Kidney (tissue), 22 donors: ENCODE measurements at places on chromosomes 7 and 10. TPM values are rescaled to one million over a fixed set of nuclear protein-coding genes. Genes with fewer than 3 reads are reported as not detected.

GRCh38 chr10:88150339-88150738, 286.9 kb downstream of the PTEN start:
- DNase-seq, result no peak

The CDHR3 gene
- 3.6 TPM for polyA plus RNA-seq

GRCh38 chr7:1604383-1604782, 34.6 kb upstream of the PSMG3 start:
- DNase-seq, result no peak

DNA sequence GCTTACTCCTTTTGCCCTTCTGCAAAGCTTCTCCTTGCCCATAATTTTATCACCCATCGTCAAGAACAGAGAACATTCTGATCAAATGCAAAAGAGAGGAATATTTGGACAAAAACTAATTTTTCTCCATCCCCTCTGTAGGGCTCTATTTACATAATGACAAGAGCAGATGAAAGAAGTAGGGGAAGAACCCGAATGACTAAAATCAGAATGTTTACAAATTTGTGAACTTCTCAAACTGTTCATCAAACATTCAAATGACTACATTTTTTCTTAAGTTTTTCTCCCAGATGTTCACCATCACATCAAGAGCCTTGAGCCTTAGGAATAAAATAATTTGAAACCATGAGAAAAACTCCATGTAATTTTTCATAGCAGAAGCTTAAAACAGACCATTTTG, 119.4 kb downstream of the DGKI start:
- no peak for DNase-seq

GRCh38 chr10:6409971-6410643, 170.0 kb downstream of the PRKCQ start:
- DNase-seq, result no peak

GRCh38 chr10:70132098-70133029, at the start of gene AIFM2:
AIFM2 (minus strand) TSS chr10:70132825; CDS start chr10:70124084, 8,741 bp downstream.
- DNase-seq, result peak; percentile 94

DNA sequence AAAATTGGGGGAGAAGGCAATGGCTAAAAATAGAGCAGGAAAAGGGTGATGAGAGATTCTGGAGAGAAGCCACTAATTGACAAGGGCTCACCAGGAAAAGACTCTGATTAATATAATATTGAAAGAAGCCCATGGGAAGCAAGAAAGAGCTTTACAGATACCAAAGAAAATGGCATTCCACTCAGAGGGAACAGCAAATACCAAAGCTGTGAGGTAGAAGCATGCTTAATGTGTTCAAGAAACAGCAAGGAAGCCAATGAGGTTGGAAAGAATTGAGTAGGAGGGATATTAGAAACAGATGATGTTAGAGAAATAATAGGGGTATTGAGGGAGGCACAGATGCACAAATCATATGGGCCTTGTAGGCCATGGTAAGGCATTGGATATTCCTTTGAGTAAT, 130.1 kb downstream of the MYO3A start:
- no peak for DNase-seq

GRCh38 chr7:152144557-152145245, 119.2 kb downstream of the GALNT11 start:
- no peak for DNase-seq

The ADAM12 gene
- 0.26 TPM for polyA plus RNA-seq

GRCh38 chr7:87530126-87530525, 54.6 kb upstream of the ABCB4 start:
- no peak for DNase-seq

- no peak for DNase-seq
These were observed 68.1 kb upstream of the CDK6 start for GRCh38 chr7:92904244-92905131.

The SH2D4B gene
- not detected for polyA plus RNA-seq

The GPR15LG gene
- polyA plus RNA-seq, result not detected

The PTF1A gene
- not detected for polyA plus RNA-seq

The CNTNAP2 gene
- polyA plus RNA-seq, result 0.06 TPM

The INMT gene
- polyA plus RNA-seq, result 34.5 TPM

DNA sequence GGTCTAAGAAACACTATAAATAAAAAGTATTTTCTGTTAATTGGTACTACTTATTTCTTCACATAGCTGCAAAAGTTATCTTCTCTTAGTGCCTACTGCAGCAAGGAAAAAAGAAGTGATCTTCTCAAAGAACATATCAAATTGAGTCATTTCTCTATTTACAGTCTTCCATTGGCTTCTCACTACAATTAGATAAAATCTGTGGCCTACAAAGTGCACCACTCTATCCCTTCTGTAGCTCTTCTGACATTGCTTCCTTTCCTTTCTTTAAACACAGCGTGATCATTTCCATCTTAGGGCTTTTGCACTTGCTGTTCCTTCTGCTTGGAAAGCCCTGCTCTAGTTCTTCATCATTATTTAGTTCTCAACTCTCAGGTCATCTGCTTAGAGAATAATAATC, 44.7 kb downstream of the MXI1 start:
- no peak for DNase-seq

- DNase-seq, result no peak
These were observed 99.6 kb upstream of the PCDH15 start for GRCh38 chr10:54900584-54900983.

- no peak for DNase-seq
These were observed 47.3 kb downstream of the CREB3L2 start for GRCh38 chr7:137954614-137955013.

- no peak for DNase-seq
These were observed 218.7 kb downstream of the FANK1 start for GRCh38 chr10:126114884-126115555.

DNA sequence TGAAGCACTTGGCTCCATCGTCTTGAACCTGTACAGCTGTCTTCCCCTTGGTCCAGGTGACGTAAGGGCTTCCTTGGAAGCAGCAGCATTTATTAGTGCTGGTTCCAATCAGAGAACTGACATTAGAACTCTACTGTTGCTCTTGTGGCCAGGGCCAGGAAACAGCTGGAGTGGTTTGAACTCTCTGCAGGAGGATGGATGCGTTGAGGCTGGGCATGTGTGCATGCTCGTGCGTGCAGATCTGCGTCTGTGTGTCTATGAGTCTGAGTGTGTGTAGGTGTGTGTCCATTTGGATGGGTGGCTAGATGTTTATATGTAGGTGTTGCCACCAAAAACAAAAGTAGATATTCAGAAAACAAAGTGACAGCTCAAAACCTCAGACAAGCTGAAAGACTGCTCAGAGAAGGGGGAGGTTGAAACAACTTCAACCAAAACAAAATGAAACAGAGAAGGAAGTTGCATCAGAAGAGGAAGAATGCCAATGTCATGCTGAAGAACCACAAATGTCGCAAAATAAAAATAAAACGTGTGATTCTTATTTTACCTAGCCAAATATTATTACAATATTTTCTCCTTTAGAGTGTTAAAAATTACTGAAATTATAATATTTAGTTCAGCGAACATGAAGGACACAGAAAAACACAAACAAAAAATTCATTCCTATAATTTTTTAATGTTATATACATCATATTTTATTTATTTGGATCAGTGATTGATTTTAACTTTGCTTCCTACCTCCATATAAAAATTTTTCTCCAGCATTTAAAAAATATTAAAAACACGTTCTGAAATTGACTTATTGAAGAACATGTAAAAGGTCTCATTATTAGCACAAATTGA, 96.1 kb upstream of the MKLN1 start:
- DNase-seq, result no peak

DNA sequence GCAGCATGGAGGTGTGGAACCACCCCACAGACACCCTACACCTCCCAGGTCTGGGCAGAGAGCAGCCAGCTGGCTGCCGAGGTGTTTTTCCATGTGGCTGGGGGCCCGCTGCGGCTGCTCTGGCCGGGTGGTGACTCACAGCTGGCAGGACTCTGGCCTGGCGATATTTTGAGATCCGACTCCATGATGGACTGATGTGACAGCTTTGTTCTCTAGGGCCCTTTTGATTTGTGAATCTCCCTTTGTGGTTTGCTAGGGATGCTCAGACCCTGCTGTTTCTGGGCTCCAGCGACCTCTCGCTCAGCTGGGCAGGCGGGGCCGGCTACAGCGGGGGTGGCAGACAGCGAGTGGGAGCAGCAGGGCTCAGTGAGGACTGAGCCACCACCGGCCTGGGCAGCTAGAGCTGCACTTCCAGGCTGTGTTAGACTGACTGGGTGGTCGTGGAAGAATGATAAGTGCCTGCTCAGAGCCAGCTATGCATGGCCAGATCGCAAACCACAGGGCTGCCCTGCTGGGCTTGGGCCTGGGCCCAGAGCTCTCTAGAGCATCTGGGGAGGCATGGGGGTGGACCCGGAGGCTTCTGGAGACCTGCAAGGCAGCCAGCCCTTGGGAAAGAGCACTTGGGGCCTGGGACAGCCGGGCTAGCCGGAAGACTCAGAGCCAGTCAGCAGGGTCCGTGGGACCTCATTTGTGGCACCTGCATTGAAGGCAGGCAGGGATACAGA, 46.2 kb upstream of the GDF10 start:
- peak; percentile 40 for DNase-seq

- peak; percentile 36 for DNase-seq
These were observed 9.4 kb upstream of the PPP2R2D start for GRCh38 chr10:131891196-131891928.

The GPNMB gene
- polyA plus RNA-seq, result 43.9 TPM

DNA sequence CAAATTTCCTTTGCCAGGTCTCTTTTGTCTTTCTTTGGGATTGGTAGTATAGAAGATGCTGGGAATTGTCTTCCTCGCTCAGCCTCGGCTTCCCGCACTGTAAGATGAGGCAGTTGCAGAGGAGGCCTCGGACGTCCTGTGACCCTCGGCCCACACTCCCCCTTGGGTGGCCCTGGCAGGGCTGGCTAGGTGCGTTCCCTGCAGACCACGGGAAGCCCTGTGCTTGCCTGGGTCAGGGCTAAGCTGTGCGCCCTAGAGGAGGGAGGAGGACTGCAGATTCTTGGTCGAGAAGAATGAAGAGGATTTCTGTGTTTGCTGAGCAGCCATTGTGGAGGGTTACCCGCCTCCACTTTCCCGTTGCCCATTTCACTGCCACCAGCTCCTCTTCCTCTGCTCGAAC, 42.8 kb downstream of the WIPI2 start:
- no peak for DNase-seq

DNA sequence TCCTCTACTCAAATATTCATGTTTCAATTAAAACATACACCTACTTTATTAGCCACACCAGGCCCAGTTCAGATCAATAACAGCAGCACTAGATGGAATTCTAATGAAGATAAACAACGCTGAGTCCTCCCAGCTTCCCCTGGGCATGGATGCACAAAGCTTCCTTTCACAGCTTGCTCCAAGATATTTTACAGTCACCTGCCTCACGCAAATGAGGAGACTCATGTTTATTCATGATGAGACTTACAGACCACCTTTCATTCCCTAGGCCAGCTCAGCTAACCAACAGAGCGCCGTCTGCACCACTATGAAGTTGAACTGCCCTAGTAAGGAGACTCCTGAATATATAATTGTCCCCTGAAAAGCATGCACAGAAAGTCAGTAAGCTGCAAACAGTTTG, 283.0 kb upstream of the AOAH start:
- DNase-seq, result peak; percentile 30

The CNNM2 gene
- 11.8 TPM for polyA plus RNA-seq
